ENCODE measurements at places on chromosomes 11 and 22. TPM values are rescaled to one million over a fixed set of nuclear protein-coding genes. Genes with fewer than 3 reads are reported as not detected.

GRCh38 chr22:48884786-48885185 lies 942.9 kb downstream of the BRD1 start:
- DNase-seq, result no peak
- H3K4me1 ChIP-seq, result peaks cover 8% of the 10 kb centered on the region
- no peak overlapping the region for H3K27ac ChIP-seq
- no peak overlapping the region for H3K4me3 ChIP-seq

DNA sequence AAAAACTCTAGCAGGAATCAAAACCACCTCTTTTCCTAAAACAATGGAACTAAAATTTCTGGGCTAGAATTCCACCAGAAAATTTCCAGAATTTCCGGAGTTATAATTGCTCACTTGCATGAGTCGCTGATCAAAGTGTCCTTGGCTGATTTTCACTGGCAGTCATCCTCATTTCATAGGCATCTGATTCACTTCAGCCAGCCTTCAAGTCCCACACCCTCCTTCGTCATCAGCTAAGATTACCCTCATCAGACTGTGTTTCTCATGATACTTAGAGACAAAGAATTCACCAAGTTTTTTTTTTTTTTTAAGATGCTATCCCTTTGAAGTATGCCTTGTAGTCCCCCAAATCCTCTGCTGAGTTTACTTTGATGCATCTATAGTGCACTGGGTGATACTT lies 71.5 kb upstream of the RAB38 start:
- no peaks in the 10 kb centered on the region for H3K27me3 ChIP-seq
- no peaks in the 10 kb centered on the region for H3K4me1 ChIP-seq
- H3K27ac ChIP-seq, result no peak overlapping the region
- no peak overlapping the region for H3K4me3 ChIP-seq
- H3K36me3 ChIP-seq, result no peaks in the 10 kb centered on the region
- no peak for DNase-seq

GRCh38 chr22:37647928-37648327 lies 8.5 kb downstream of the SH3BP1 start:
- peak; percentile 91 for DNase-seq
- H3K4me3 ChIP-seq, result no peak overlapping the region
- H3K36me3 ChIP-seq, result peaks cover 3% of the 10 kb centered on the region
- no peaks in the 10 kb centered on the region for H3K27me3 ChIP-seq
- peak overlapping the region; percentile 50 for H3K27ac ChIP-seq
- peaks cover 13% of the 10 kb centered on the region for H3K4me1 ChIP-seq

DNA sequence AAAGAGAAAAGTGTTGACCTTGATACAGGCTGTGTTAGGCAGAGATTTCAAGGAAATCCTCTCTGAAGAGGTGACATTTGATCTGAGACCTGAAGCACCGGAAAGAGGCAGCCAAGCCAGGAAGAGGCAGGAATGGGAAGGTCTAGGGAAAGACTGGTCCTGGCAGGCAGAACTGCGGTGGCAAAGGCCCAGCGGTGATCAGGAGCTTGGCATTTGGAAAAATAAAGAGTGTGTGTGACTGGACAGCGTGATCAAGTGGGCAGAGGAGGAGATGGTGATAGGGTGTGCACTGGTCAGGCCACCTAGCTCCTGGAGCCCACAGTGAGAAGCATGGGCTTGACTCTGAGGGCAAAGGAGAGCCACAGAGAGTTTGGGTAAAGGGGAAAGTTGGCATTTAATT lies 27.2 kb upstream of the GAB4 start:
- no peak overlapping the region for H3K27ac ChIP-seq
- no peaks in the 10 kb centered on the region for H3K36me3 ChIP-seq
- peaks cover 15% of the 10 kb centered on the region for H3K27me3 ChIP-seq
- no peak for DNase-seq

DNA sequence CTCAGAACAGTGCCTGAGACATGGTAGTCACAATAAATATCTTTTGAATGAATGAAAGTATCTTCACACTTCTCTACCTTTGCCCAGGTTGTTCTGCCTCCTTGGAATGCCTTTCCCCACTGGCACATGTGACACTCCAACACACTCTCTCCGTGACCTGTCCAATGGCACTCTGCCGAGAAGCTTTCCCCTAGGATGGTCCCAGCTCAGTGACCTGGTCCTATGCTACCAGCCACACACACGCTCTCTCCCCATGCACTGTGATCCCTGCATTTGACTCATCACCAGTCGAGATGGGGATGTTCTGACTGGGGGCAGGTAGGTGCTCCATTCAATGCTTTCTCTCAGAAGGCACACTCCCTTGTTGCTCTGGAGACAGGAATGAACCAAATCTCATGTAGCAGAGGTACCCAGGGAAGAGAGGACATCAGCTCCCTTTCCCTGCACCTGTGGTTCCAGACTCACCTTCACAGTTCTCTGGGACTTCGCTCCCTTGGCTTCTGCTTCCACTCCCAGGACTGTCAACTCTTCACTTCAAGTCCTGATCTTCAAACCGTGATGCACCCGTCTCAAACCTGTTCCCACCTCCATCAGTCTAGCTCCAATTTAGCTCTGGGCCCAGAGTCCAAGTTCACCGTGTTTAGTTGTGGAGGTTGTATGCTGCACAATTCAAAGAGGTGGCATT lies 30.7 kb upstream of the LMO1 start:
- no peaks in the 10 kb centered on the region for H3K36me3 ChIP-seq
- no peak overlapping the region for H3K4me3 ChIP-seq
- DNase-seq, result no peak

DNA sequence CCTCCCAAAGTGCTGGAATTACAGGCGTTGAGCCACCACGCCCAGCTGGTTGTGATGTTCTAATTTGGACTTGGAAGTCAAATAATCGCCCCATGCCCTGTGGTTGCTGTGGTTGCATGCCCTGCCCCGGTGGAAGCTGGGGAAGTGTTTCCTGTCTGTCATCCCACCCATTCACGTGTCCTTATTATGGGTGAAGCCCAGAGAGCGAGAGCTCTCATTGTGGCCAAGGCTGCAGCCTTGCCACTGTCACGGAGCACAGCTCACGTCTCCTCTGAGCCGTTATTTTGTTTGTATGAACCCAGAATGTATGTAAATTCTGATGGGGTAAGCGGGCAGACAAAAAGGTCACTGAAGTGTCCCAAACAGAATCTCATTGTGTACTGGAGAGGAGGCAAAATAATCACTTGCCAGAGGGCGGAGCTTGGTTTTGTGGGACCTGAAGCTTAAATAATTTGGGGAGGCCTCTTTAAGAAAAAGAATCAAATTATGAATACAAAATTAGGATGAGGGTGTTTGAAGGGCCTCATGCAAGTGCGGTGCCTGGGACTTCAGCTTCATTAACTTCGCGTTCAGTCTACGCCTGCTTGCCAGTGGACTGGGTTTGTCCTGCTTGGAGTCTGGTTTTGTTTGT lies 25.8 kb upstream of the TREH start:
- H3K27me3 ChIP-seq, result no peaks in the 10 kb centered on the region
- H3K4me1 ChIP-seq, result peaks cover 10% of the 10 kb centered on the region
- H3K27ac ChIP-seq, result no peak overlapping the region
- no peaks in the 10 kb centered on the region for H3K36me3 ChIP-seq
- no peak overlapping the region for H3K4me3 ChIP-seq
- DNase-seq, result no peak

GRCh38 chr11:119669487-119669886 lies 59.5 kb downstream of the NECTIN1 start:
- no peak for DNase-seq
- H3K27ac ChIP-seq, result no peak overlapping the region
- H3K4me3 ChIP-seq, result no peak overlapping the region
- no peaks in the 10 kb centered on the region for H3K27me3 ChIP-seq
- H3K36me3 ChIP-seq, result no peaks in the 10 kb centered on the region
- peaks cover 3% of the 10 kb centered on the region for H3K4me1 ChIP-seq

GRCh38 chr11:114162719-114163123 lies 103.2 kb downstream of the ZBTB16 start:
- H3K36me3 ChIP-seq, result no peaks in the 10 kb centered on the region
- DNase-seq, result peak; percentile 94
- H3K4me3 ChIP-seq, result peak overlapping the region; percentile 27
- peak overlapping the region; percentile 34 for H3K27ac ChIP-seq

- peaks cover 4% of the 10 kb centered on the region for H3K4me1 ChIP-seq
- H3K36me3 ChIP-seq, result no peaks in the 10 kb centered on the region
- H3K4me3 ChIP-seq, result no peak overlapping the region
- DNase-seq, result no peak
- no peak overlapping the region for H3K27ac ChIP-seq
Observed at GRCh38 chr22:44186737-44187136, 6.0 kb downstream of the PARVG start.

DNA sequence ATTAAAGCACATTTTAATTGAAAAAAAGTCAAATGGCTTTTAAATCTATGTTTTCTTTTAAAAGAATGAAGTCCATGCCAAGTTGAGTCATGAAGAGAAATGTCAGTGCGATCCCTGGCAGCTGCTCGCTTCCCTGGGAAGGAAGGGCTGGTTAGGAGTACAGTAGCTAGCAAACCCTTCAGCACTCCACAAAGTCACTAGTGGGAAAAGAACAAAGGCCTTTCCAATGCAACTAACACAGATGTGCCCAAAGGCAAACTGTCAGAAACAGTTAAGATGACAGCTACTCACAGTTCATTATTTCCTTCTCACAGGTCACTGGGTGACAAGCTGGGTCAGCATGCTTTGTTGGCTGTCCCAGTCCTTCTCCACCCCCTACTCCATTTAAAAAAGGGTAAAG lies 308.7 kb downstream of the DCDC1 start:
- DNase-seq, result no peak
- H3K4me1 ChIP-seq, result no peaks in the 10 kb centered on the region
- no peaks in the 10 kb centered on the region for H3K36me3 ChIP-seq
- H3K27me3 ChIP-seq, result peaks cover 23% of the 10 kb centered on the region
- no peak overlapping the region for H3K4me3 ChIP-seq
- no peak overlapping the region for H3K27ac ChIP-seq

KCNK4 gene
- not detected for total RNA-seq
